Dermis blood vessel endothelial cell (primary cell): ENCODE measurements at places on chromosomes 4 and X. TPM values are rescaled to one million over a fixed set of nuclear protein-coding genes. Genes with fewer than 3 reads are reported as not detected.

The USP26 gene
- total RNA-seq: not detected in 2 replicates

GRCh38 chrX:43656005-43656494 lies at the start of gene MAOA:
Gene MAOA (plus strand): TSS chrX:43656299. CDS start chrX:43656342, 43 bp downstream.
- DNase-seq: peak; percentile 60

The ARMCX4 gene
- 5.1 and 6.9 TPM in 2 replicates for total RNA-seq

GRCh38 chr4:125140966-125141495 lies 173.7 kb upstream of the FAT4 start:
- DNase-seq: peak; percentile 37

The SULT1E1 gene
- total RNA-seq: 1.2 and 2.4 TPM in 2 replicates

GRCh38 chr4:73922766-73923630 lies 53.8 kb downstream of the CXCL1 start:
- DNase-seq: peak; percentile 73

GRCh38 chrX:155767051-155767875 lies 113.9 kb upstream of the VAMP7 start:
- peak; percentile 15 for DNase-seq

GRCh38 chr4:32985256-32985655 lies 2265.1 kb downstream of the PCDH7 start:
- no peak for DNase-seq

DNA sequence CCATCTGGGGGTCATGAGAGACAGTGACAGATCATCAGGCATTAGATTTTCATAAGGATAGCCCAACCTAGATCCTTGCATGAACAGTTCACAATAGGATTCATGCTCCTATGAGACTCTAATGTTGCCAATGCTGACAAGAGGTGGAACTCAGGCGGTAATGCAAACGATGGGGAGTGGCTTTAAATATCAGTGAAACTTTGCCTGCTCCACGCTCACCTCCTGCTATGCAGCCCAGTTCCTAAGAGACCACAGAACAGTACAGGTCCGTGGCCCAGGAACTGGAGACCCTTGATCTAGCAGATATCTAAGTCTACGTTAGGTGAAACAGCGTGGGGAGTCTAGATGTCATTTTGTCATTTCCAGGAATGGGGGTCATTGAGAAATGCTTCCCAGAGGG lies 165.7 kb downstream of the OR13H1 start:
- no peak for DNase-seq

- DNase-seq: no peak
These were observed 104.8 kb downstream of the DLG3 start for GRCh38 chrX:70549429-70549828.

- DNase-seq: no peak
These were observed 324.6 kb downstream of the MID1IP1 start for GRCh38 chrX:39125834-39126233.

The PLRG1 gene
- 70.3 and 124 TPM in 2 replicates for total RNA-seq
